ENCODE measurements at places on chromosomes 16 and 17. TPM values are rescaled to one million over a fixed set of nuclear protein-coding genes. Genes with fewer than 3 reads are reported as not detected.

The FOXN1 gene
- not detected for total RNA-seq

The DOC2A gene
- 0.49 TPM for total RNA-seq

The EME2 gene
- 5.9 TPM for total RNA-seq

The DNAAF1 gene
- under 0.01 TPM for total RNA-seq

The P2RX5 gene
- 0.13 TPM for total RNA-seq

The PIP4K2B gene
- total RNA-seq = 64.8 TPM
